ENCODE measurements at places on chromosomes 4 and X.

GRCh38 chr4:177638871-177639270, 196.6 kb upstream of the AGA start:
- DNase-seq, result no peak

DNA sequence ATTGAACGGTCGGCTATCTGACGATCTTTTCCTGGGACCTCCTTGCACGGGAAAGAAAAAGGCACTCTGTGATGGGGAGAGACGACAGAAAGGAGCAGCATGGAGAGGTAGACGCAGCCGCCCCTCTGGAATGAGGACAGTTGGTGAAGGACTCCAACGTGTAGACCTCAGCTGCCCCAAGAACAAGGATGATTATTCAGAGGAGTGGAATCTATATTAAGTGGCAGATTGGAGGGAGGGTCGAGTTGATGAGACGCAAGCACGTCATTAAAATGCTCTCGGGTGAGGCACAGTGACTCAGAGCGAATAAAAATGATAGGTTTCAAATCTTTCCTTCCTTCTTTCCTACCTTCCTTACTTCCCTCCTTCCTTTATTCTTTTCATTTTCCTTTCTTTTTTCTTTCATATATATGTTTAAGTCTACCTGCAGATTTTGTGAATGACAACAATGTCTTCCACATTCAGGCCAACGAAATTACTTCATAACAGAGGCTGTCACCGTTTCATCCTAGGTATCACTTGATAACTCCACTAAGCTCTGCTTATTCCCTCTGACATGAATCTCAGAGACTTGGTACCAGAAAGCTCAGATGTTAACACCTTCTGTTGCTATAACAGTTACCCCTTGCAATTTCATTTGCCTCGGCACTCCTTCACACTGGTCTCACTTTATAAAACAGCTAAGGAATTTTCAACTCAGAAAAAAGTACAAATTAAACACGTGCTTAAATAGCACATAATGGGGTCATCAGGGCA, 110.0 kb upstream of the PPARGC1A start:
- DNase-seq, result no peak

DNA sequence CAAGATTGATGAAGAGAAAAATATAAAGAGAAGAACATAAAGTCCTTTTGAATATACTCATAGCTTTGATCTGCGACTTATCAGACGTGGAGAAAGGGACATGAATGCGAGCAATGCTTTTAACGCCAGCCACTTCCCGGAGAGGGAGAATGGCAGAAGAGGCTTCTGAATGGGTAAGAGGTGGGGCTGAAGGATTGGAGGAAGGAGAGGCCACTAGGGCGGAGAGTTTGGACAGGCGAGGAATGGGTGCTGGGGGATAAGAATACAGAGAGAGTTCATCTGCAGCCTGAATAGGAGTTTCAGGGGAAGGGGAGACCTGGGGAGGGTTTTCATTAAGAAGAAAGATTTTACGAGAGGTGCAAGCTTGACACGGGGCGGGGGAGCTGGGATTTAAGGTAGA, 2534.9 kb downstream of the PCDH7 start:
- no peak for DNase-seq

DNA sequence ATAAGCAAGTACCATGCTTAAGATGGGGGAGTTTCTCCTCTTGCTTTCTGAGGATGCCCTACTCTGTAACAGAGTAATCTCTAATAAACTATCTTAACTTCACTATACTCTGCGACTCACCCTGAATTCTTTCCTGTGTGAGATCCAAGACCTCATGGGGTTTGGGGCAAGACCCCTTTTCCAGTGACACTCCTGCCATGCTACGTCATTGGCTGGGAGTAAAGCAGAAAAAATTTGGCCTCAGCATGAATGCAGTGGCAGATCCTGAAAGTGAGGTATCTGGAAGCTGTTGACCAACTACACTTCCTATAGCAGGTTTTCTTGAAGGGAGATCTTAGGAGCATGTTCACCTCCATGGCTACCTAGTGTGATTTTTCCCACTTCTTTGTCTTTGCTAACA, 109.1 kb upstream of the MED14 start:
- no peak for DNase-seq

GRCh38 chrX:16610121-16610621, 39.8 kb upstream of the S100G start:
- DNase-seq, result no peak

- DNase-seq, result no peak
These were observed 42.6 kb upstream of the HOPX start for GRCh38 chr4:56723659-56724230.

GRCh38 chrX:9888953-9889470, 78.1 kb upstream of the CLDN34 start:
- DNase-seq, result no peak

DNA sequence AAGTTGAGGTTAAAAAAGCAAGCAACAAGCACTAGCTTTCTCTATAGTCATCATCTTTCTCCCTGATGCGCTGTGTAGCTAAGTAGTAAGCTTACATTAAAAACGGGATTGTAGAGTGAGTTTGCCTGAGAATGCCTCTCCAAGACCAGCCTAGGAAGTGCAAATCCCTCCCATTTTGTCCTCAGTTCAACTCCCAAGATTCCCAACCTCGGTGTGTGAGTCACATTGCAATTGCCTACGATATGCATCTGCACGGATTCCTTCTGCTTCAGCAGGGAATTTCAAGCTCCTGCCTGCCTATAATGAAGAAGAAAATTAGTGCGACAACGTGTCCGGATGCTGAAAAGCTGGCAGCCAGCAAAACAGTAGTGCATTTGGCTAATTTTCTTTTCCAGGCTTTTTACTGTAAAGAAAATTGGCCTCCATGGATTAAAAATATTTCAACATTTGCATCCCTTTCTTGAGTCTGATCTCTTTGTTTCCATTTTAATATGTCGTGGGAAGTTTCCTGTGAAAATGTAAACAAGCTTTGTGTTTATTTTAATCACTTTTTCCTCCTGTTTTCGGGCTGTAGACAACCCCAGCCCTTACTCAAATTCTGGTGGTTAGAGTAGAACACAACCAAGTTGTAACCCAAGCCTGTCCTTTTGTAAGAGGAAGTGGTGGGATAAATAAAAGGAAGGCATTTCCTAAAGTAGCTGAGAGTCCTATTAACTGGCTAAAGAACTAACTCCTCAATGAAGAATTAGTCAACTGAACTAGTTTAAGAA, 58.4 kb upstream of the TET2 start:
- DNase-seq, result no peak

GRCh38 chr4:108787724-108788123, 24.9 kb upstream of the ETNPPL start:
- no peak for DNase-seq

- no peak for DNase-seq
These were observed 20.5 kb downstream of the MND1 start for GRCh38 chr4:153365003-153365402.

DNA sequence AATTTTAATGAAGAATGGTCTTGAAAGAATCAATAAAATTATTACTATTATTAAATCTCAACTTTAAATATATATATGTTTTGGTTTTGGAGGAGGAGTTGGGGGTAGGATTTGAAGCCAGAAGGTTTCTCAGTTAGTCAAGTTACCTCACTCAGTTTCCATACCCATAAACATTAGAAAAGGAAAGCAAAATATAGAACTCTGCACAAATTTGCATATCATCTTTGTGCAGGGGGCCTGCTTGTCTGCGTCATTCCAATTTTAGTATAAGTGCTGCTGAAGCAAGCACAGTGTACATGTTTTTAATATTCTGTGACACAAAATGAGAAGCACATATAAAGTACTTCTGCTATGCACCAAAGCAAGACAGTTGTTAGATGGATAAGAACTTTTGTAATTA, 47.5 kb upstream of the SCRG1 start:
- DNase-seq, result no peak
